Activated CD4-positive, alpha-beta T cell treated with anti-CD3 and anti-CD28 coated beads, Interleukin-2, amount 10 ng/mL, durations not matched to agents 24 days and 14 days (primary cell): ENCODE measurements at places on chromosomes 2 and 18. TPM values are rescaled to one million over a fixed set of nuclear protein-coding genes. Genes with fewer than 3 reads are reported as not detected.
A peak's percentile ranks its signal among the peaks of the same experiment; 100 is the strongest.

GRCh38 chr2:8984157-8984556 lies 19.3 kb downstream of the MBOAT2 start:
- H3K36me3 ChIP-seq = no peaks in the 10 kb centered on the region
- no peak overlapping the region for H3K4me3 ChIP-seq
- H3K4me1 ChIP-seq = no peaks in the 10 kb centered on the region

DNA sequence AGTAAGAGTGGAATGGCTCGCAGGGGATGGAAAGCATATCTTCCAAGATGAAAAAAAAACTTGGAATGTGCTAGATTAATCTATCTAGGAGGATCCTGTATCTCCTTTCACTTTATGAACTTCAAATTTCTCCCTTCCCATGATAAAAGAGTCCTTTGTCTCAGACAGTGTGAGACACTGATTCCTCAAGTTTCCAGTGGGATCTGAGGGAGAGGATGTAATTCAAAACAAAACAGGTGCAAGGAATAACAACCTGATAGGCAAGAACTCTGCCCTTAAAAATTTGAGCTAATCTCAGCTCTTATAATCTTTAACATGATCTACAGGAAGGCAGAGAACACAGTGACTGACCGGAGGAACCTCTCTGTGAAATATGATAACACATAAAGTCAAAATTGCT lies 162.0 kb upstream of the ZFP36L2 start:
- peaks cover 22% of the 10 kb centered on the region for H3K4me1 ChIP-seq
- H3K36me3 ChIP-seq = peaks cover 15% of the 10 kb centered on the region
- no peak overlapping the region for H3K4me3 ChIP-seq
- no peak overlapping the region for H3K27ac ChIP-seq

- no peak overlapping the region for H3K4me3 ChIP-seq
- H3K27me3 ChIP-seq = no peaks in the 10 kb centered on the region
- DNase-seq = no peak
- peaks cover 36% of the 10 kb centered on the region for H3K36me3 ChIP-seq
- peaks cover 13% of the 10 kb centered on the region for H3K4me1 ChIP-seq
These were observed 10.0 kb downstream of the ADNP2 start for GRCh38 chr18:80119111-80119510.

SCN9A gene
- not detected in 2 replicates for total RNA-seq

ONECUT2 gene
- not detected in 2 replicates for total RNA-seq

DNA sequence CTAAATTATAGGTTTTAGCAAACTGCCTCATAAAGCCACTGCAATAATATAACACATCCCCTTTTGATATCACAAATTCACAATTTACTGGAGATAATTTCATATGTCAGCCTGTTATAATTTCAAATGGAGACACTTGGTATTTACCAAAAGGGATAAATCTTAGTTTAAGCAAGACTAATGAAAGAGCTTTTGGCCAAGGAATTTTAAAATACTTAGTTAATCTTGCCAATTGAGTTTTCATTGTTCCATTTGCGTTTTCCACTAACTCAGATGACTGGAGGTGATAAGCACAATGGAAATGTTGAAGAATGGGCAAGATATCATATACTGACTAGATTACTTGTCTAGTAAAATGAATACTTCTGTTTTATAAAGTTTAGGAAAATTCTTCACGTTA lies 379.3 kb upstream of the SYT4 start:
- no peak overlapping the region for H3K27ac ChIP-seq
- no peaks in the 10 kb centered on the region for H3K36me3 ChIP-seq
- DNase-seq = no peak

RND3 gene
- not detected in 2 replicates for total RNA-seq

GRCh38 chr18:31633392-31634330 lies 42.0 kb downstream of the TTR start:
- no peak overlapping the region for H3K27ac ChIP-seq
- H3K36me3 ChIP-seq = no peaks in the 10 kb centered on the region
- peaks cover 7% of the 10 kb centered on the region for H3K27me3 ChIP-seq
- peak; percentile 40 for DNase-seq
- no peak overlapping the region for H3K4me3 ChIP-seq

GRCh38 chr2:14781142-14781541 lies 148.6 kb downstream of the LRATD1 start:
- no peak overlapping the region for H3K27ac ChIP-seq
- H3K27me3 ChIP-seq = no peaks in the 10 kb centered on the region
- no peak overlapping the region for H3K4me3 ChIP-seq
- no peak for DNase-seq
- H3K4me1 ChIP-seq = no peaks in the 10 kb centered on the region

GREB1L gene
- not detected in 2 replicates for total RNA-seq

RETSAT gene
- total RNA-seq = 21.0 and 25.0 TPM in 2 replicates

CDH2 gene
- total RNA-seq = 0.07 TPM in 1 of 2 replicates, not detected in the other

GRCh38 chr2:181471783-181472182 lies 14.6 kb downstream of the ITGA4 start:
- H3K36me3 ChIP-seq = peaks cover 67% of the 10 kb centered on the region
- peak; percentile 57 for DNase-seq
- H3K27ac ChIP-seq = peak overlapping the region; percentile 61
- H3K4me1 ChIP-seq = peaks cover 71% of the 10 kb centered on the region

- H3K36me3 ChIP-seq = no peaks in the 10 kb centered on the region
- no peak overlapping the region for H3K4me3 ChIP-seq
- no peak for DNase-seq
- no peaks in the 10 kb centered on the region for H3K27me3 ChIP-seq
- no peak overlapping the region for H3K27ac ChIP-seq
These were observed 1485.4 kb upstream of the CELF4 start for GRCh38 chr18:39051013-39051412.

- no peaks in the 10 kb centered on the region for H3K27me3 ChIP-seq
- H3K4me1 ChIP-seq = no peaks in the 10 kb centered on the region
- no peak for DNase-seq
- H3K4me3 ChIP-seq = no peak overlapping the region
- H3K36me3 ChIP-seq = no peaks in the 10 kb centered on the region
These were observed 70.4 kb upstream of the DTNA start for GRCh38 chr18:34639687-34640086.

DNA sequence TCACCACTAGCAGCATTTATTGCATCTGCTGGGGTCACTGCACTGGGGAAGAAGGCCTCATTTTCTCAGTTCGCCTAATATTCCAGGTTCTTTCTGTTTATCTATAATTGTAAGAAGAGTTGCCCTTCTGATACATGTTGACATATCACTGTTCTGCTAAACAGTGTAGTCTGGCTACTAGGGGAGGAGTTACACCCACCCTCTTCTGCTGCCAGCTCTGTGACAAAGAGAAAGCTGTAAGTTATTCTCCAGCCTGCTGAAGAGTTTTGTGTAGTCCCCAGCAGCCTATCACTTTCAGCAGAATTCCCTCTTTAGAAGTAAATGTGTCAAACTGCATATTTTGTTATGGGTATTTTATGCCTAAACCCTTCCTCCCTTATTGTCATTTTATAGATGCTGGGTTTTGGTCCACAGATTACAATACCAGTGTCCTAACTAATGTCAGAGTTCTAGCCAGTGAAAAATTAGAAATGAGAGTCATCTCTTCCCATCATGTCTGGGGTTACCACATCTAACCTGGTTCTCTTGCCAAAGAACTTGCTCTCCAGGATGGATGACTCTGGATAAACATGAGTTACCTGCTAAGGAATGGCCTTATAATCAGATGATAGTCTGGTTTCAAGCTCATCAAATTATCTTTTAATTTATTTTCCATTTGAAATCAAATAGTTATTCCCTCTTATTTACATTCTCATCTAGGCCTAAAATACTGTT lies 5.6 kb upstream of the MBOAT2 start:
- H3K27me3 ChIP-seq = peaks cover 24% of the 10 kb centered on the region
- H3K4me3 ChIP-seq = no peak overlapping the region
- no peak for DNase-seq
- H3K4me1 ChIP-seq = peaks cover 4% of the 10 kb centered on the region
- H3K27ac ChIP-seq = no peak overlapping the region

C1GALT1C1L gene
- total RNA-seq = not detected in 2 replicates

DNA sequence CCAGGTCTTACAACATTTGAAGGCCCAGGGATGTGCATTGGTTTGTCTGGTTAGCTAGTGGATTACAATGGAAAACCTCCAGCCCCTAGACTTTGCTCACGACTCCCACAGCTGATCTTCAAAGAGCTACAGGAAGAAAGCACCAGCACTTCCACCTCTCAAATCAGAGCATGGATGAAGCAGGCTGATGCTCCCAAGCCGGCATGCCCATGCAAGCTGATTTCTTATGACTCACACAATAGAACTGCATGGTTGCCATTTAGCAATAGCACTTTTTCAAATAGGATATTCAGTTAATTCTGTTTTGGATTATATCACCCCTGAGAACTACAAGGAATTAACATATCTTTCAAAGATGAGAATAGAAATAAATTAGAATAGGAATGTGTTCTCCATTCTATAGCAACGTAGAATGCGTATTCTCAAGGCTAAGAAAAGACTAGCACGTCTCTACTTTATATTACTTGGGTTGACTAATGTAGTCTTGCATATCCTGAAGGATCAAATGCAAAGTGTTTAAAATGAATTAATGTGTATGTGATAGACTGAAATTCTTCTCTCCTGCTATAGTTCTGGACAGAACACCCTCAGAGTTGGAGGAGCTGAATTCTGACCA lies 292.4 kb downstream of the TRIB2 start:
- peaks cover 35% of the 10 kb centered on the region for H3K27me3 ChIP-seq
- no peak for DNase-seq
- H3K27ac ChIP-seq = no peak overlapping the region
- H3K4me3 ChIP-seq = no peak overlapping the region
- no peaks in the 10 kb centered on the region for H3K4me1 ChIP-seq
- no peaks in the 10 kb centered on the region for H3K36me3 ChIP-seq
